Right ventricle myocardium inferior (tissue), 1 donor: ENCODE measurements at places on chromosomes 1 and 21.
A peak's percentile ranks its signal among the peaks of the same experiment; 100 is the strongest.

- DNase-seq, result no peak
These were observed 40.7 kb upstream of the NEK7 start for GRCh38 chr1:198116069-198116468.

GRCh38 chr1:171715813-171716251, 26.0 kb downstream of the VAMP4 start:
- DNase-seq, result no peak

DNA sequence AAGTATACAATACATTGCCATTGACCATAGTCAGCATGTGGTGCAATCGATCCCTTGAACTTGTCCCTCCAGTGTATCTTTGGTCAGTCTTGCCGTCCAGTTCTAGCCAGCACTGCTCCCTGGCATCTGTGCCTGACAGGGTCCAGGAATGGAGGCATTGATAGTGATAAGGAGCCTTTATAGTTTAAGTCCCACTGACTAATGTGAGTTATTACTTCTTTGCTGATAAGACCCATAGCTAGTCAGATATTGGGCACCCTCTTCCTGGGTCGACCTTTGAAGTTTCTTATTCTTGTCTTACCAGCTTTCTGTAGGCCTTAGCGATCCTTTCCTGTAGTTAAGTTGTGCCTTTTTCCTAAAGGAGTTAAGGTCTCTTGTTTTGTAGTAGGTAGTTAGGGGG, 13.0 kb downstream of the UCK2 start:
- no peak for DNase-seq

- DNase-seq, result no peak
These were observed 1097.5 kb upstream of the TMPRSS15 start for GRCh38 chr21:19501115-19501514.

DNA sequence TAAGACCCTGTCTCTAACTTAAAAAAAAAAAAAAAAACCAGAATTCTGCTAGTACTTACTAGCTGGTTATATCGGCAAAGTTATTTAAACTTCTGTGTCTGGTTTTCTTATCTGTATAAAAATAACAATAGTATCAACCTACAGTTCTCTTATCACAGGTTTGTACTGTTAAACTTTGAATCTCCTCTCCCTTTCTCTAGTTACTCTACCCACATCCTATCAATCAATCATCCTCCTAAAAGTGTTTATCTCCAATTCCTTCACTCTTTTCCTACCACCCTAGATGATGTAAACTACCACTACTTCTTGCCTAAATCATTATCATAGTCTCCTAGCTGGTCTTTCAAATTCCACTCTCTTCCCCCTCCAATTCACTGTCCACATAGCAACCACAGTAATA, 27.6 kb downstream of the USP33 start:
- no peak for DNase-seq

DNA sequence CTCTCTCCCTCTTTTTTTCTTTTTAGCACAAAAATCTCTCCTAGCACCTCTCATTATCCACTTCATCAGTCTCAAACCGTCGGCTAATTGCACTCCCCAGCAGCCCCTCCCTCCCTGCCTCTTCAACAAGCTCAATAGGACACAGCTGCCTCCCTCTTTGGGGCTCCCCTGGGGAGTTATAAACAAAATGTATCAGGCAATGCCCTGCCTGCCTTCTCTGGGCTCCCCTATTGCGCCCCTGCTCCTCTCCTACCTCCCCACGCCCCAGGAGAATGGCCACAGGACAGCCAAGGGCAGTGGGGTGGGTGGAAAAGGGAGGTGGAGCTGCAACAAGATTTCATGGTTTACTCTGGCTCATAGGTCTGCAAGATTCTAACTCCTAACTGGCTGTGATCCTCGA, 147.1 kb upstream of the GRIK3 start:
- DNase-seq, result no peak

DNA sequence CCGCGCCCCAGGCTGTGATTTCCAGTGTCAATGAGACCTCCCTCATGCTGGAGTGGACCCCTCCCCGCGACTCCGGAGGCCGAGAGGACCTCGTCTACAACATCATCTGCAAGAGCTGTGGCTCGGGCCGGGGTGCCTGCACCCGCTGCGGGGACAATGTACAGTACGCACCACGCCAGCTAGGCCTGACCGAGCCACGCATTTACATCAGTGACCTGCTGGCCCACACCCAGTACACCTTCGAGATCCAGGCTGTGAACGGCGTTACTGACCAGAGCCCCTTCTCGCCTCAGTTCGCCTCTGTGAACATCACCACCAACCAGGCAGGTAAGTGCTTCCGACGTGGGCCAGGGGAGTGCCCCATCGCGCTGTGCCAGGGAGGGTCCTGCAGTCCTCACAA, 107.8 kb downstream of the LACTBL1 start:
- no peak for DNase-seq

GRCh38 chr1:216711712-216712111, 11.5 kb downstream of the ESRRG start:
- DNase-seq, result no peak

DNA sequence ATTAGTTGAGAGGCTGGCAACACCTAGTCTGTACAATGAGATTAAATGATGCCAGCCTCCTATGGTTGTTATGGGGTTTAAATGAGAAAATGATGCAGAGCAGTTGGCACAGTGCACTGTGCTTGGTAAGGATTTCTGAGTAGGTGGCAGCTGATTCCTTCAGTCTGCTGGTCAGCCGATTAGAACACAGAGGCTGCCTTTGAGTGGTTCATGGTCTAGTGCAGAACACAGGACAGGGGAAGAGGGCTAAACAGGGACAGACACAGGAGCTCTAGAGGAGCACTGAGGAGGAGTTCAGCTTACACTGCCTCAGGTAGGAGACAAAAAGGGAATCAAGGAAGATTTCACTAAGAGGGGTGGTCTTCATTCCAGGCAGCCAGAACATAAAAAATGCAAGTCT, 1.4 kb downstream of the TIE1 start:
- DNase-seq, result no peak

- DNase-seq, result no peak
These were observed 9.9 kb upstream of the RIPK4 start for GRCh38 chr21:41776778-41777177.

DNA sequence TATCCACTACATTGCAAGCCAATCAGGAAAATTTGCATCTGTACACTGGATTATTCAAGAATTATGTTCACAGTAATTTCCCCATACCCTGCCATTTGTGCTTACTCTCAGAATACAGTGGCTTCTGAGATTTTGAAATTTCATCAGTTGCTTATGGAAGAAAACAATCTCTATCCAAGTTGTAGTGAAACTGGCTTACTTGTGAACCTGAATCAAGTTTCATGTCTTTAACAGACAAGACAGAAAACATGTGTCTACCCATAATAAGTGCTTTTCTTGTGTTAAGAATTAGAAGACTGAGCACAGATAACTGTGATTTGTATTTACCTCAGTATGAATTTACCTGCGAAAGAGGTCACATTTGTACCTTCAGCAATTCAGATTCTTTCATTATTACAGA, 672.7 kb upstream of the ADGRL2 start:
- no peak for DNase-seq

GRCh38 chr21:31416465-31416864, 72.4 kb upstream of the TIAM1 start:
- no peak for DNase-seq

DNA sequence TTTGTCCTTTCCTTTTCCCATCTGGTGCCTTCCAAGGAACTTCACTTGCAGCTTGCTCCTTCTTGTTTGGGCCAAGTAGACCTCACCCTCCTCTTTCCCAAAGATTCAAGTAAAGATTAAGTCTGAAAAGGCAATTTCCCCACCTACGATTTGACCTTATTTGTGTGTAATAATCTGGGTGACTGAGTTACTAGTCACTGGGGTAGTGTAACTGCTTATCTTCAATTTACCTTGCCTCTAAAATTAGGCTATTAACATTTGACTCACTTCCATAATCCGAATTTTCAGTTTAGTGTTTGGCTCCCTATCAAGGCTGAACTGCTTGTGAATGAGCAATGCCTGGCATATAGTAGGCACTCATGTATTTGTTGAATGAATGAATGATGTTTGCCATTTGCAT, 59.6 kb downstream of the PLA2G4A start:
- no peak for DNase-seq

DNA sequence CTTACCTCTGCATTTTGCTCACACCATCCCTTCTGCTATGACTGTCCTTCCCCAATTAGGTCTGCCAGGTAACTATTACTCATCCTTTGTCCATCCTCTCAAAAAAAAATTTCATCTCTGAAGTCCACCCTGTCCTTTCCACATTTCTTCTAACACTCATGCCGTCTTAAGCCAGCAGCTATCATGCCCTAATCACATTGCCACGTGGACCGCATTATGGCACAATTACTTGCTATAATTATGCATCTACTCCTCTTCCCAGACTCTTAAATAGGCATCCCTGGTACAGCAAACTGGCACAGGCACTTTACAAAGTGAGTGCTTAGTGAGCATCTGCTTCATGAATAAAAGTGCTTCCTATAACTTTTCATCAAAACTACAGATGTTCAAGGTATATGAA, 295.4 kb upstream of the ESRRG start:
- DNase-seq, result no peak

GRCh38 chr1:230643908-230644307, 1.6 kb downstream of the COG2 start:
- no peak for DNase-seq

DNA sequence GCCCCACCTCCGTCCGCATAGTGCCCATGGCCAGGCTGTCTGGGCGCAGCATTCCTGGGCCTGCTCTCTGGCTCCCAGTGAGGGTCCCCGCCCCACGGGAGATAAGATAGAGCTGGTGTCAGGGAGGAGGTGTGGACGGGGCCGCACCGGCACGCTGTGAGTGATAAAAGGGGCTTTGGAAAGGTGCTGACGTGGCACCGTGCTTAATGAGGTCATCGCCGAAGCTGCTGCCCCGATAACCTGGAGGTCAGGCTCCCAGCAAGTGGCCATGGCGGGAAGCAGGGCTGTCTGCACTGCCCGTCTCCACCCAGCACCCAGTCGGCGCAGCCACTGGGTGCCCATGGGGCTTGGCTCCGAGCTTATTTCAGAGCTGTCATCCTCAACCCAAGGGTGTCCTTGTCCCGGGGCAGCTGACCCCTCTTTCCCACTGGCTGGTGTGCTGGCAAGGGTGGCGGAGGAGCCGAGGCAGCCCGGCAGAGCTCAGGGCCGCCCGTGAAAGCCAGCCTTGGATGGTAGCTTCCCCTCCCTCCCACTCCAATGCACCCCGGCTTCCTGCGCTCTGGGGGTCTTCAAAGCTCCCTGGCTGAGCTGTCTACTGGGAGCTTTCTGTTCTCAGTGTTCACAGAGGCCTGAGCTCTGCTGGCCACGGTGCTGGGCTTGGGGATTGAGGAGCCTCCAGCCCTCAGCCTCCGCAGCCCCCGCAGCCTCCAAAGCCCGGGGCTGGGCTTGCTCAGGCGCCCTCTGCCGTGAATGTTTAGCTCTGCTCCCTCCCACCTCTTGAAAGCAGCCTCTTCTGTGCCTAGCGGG, 105.1 kb upstream of the ARHGEF16 start:
- peak; percentile 86 for DNase-seq

DNA sequence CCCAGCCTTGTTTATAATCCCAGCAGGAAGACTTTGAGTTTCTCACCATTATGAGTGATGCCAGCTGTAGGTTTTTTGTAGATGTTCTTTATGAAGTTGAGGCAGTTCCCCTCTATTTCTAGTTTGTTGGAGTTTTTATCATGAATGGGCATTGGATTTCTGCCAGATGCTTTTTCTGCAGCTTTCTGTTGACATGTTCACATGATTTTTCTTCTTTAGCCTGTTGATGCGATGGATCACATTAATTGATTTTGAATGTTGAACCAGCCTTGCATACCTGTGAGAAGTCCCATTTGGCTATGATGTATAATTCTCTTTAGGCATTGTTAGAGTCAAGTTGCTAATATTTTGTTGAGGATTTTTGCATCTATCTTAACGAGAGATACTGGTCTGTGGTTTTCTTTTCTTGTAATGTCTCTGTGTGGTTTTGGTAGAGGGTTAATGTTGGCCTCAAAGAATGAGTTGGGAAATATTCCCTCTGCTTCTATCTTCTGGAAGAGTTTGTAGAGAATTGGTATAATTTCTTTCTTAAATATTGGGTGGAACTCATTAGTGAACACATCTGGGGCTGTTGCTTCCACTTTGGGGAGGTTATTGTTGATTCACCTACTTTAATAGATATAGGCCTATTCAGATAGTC, 33.2 kb downstream of the ZBTB40 start:
- no peak for DNase-seq

- peak; percentile 79 for DNase-seq
These were observed 510 bp upstream of the IL10RB start for GRCh38 chr21:33265664-33266049.

DNA sequence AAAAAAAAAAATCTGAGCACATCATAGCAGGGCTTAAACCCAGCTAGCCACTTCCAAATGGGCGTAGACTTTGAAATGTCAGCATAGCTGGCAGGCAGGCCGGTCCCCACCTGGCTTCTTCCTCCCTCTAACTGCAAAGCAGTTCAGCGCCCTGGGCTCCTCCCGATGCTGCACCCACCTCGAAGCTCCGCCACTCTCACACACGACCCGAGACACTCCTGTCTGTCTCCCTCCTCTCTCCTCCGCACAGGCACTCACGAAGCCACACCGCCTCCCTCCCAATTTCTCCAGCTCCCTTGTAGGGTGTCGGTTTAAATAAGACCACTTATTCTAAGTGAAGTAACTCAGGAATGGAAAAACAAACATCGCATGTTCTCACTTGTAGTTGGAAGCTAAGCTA, 301.3 kb downstream of the NPHP4 start:
- DNase-seq, result no peak

DNA sequence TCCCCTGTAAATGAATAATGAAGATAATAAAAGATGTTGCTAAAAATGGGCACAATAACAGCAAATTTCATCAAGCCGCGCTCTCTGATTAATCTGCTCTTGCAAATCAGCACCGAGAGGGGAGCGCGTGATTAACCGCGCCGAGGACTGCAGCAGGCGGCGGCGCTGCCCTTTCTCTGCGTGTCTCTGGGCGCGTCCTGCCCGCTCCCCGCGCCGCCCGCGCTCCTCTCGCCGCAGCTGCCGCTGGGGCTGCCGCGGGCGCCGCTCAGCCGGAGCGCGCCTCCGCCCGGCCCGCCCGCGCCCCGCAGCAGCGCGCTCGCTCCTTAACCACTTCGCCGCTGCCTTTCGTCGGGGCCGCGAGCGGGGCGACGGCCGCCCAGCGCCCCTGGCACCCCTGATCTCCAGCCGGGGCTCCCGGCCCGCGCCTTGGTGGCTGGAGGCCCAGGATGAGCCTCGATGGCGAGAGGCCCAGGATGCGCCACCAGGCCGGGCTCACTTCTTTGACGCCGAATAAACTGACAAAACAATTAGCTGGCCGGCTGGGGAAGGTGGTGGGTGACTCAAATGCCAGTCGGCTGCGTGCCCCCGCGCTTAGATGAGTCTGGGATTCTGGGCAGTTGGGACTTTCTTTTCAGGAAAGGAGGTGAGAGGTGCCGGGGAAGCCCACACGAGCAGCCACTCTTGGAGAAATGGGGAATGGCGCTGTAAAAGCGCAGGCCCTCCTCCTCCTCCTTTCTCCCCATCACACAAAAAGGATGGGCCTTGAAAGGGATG, 221.4 kb upstream of the PKN2 start:
- DNase-seq, result peak; percentile 72
